ENCODE measurements at places on chromosomes 6 and 20.

DNA sequence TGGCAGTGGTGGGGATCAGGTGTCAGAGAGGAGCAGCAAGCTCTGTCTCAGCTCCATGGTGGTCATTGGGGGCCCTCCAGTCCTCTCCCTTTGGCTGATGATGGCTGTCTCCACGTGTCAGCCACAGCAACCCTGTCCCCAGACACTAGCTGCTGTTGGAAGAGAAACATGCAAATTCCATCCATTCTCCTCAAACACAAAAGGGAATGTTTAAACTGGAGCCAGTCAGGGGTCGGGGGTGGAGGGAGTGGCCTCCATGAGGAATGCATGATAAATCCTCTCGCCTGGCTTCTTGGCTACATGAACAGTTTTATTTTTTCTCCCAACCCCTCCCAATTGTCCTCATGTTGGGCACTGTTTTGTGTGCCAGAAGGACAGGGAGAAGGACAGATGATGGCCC, 86.4 kb downstream of the EDN3 start:
- DNase-seq: no peak

DNA sequence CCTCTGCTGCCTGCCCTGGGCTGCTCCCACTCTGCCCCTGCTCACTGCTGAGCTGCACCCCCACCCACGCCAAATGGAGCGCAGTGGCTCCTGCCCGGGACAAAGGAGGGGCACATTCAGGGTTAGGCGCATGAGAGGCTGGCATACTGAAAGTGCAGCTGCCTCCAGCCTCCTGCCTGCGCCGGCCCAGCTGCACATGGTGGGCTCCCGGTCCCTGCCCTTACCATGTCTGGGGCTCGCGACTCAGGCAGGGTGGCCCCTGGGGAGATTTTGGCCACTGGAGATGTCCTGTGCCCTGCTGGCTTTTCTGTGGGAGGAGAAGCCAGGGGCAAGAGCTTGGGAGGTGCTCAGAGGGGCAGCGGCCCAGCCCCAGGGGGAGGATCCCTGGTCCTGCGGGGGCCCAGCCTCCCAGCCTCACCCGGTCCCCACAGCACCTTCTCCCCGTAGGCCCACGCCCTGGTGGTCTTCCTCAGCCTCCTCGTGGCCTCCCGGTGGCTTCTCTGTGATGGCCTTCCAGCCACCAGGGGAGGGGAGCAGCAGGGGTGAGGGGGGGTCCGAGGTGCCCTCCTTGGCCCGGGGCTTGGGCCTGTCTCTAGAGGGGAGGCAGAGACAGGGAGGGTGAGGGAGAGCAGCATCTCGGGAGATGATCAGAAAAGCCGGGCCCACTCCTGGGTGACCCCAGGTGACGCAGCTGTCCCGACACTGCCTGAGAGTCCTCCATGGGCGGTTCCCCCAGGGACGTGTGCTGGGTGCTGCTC, 8.4 kb upstream of the CABLES2 start:
- no peak for DNase-seq

- DNase-seq: no peak
Observed at GRCh38 chr6:7806711-7807110, 80.8 kb downstream of the BMP6 start.

GRCh38 chr6:111624401-111625098, 18.9 kb upstream of the TRAF3IP2 start:
- DNase-seq: no peak

- no peak for DNase-seq
Observed at GRCh38 chr6:47552319-47552718, 74.7 kb downstream of the CD2AP start.

DNA sequence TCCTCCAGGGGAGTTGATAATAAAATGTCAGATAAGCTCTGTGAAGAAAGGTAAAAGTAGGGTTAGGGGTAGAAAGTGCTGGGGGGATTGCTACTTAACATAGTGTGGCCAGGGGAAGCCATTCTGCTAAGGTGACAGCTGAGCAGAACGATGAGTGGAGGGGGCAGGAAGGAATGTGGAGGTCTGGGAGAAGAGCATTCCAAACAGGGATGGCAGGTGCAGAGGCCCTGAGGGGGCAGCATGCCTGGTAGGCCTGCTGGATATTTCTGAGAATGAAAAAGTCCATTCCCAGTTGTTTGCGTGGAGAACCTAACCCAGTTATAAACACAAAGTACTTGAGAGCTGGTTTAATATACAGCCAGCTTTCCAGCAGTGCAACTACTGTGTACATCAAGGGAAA, 9.3 kb downstream of the GFRA4 start:
- DNase-seq: no peak

DNA sequence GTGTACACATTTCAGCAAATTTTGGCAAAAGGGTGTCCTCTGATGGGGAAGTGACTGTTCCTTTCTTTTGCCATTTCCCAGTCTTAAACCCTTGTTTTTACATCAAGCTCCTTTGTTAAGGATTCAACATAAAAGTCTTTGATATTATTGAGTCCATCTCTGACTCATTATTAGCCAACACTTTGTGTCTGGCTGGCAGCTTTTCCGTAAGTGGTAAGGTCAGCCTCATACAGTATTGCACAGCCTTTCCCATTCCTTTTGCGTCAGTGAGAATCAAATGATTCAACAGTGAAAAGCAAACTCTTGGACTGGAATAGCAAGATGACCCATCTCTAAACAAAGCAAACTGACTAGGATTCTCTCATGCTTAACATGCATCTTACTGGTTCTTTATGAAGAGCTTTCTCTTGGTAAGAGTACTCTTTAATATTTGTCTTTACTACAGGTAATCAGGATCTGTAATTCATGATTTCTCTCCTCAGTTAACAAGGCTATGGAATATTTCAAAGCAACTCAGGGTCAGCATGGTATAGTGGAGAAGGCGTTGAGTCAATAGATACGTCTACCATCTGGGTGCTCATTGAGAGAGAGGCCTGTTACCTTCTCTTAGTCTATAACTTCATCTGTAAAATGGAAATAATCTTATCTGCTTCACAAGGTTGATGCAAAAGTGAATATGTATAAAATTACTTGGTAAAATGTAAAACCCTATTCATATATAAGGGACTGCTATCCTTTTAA, 183.6 kb downstream of the PRL start:
- DNase-seq: no peak

DNA sequence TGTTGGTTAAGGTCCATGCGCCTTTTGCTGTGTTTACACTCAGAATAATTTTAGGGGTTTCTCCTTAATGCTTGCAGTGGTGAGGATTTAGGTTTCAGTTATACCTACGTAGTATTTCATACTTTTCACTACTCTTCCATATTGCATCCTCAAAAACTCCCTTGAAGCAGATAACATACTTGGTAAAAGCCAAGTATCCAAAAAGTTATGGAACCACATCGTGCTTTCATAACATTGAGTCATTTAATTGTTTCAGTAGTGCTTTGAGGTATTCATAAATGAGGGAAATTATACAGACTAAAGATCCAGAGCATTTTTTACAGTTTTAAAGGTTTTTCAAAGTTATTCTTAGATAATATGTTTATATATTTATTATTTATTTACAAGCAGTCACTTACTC, 4.0 kb upstream of the ATXN1 start:
- no peak for DNase-seq

DNA sequence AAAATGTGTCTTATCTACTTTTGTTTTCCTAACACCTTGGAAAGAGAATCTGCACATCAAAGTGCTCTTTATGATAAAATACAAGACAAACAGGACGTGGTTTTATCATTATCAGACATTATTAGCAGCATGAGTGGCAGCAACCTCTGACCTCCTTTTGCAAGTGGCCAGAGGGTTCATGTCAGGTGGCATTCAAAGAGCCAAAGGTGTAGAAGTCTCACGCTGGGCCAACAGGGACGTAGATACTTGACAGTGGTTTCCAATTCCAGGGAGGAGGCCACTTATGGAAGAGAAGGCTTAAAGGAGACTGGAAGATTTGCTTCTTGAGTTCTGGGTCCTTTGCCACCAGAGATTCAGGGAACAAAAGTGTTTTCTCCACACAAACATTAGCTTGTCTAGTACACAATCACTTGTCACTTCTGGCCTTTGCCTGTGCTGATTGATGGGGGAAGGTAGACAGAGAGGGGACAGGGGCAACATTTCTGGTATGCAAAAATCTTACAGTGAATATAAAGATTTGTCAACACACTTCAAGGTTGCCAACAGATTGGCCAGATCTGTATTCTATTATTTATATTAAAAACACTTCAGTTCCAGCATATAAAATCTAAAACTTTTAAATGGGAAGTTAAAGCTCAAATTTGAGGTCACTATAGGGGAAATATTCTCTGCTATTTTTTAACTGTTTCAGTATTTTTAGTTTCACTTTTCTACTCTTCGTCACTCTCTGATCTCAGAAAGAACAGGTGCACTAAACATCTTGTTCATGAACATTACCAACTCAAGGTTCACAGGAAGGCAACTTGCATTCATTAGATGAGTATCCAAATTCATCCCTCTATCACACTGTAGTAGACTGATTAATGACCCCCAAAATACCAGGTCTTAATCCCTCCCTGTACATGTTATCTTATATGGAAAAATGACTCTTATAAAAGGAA, 52.1 kb upstream of the FBXO30 start:
- no peak for DNase-seq

DNA sequence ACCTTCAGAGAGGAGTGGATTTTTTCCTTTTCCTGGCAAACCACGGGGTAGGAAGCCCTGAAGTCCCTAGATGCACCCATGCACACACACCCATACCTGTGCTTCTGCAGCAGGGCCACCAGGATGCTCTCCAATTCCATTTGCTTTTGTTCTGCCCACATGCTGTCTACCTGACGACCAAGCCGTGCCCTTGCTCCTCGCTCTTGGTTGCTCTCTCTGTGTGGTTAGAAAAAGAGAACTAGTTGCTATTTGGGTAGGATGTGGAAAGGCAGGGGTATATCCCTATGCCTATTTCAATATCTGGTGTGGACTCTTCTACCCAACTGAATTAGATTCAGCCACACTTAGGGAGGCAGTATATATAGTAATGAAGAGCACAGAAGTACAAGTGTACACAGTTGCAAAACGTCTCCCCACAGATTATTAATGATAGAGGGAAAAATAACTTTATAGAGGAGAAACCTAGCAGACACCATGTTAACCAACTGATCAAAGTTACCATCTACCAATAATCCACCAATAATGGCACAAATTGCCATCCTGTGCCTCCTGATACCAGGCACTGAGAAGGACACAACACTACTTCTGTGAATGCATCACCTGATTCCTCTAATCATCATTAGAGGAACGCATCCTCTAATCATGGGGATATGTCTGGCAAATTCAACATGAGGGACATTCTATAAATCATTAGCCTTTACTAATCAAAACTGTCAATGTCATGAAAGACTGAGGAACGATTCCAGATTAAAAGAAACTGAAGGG, 7.3 kb downstream of the GHRH start:
- DNase-seq: no peak

- no peak for DNase-seq
Observed at GRCh38 chr6:151075930-151076555, 163.7 kb upstream of the AKAP12 start.

DNA sequence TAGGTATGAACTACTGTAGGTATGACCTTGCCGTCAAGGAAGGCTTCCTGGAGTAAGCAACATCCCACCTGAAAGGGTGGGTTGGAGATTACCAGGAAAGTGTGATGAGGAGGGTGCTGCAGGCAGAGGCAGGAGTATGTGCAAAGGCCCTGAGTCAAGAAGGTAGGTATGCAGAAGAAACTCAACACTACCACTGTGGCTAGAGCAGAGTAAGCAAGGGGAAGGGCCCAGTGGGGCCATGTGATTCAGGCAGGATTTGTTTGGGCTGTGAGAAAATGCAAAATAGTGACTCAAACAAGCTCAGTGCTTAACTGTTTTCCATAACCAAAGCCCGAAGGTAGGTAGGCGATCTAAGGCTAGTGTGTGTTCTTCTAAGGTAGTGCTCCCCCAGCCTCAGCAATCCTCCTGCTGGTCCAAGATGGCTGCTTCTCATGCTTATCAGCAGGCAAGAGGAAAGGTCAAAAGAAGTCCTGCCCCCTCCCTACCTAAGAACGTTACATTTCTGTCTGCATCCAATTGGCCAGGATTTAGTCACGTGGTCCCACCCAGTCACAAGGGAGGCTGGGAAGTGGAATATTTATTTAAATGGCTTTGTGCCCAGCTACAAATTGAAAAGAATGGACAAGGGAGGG, 36.2 kb upstream of the HMGA1 start:
- DNase-seq: no peak

DNA sequence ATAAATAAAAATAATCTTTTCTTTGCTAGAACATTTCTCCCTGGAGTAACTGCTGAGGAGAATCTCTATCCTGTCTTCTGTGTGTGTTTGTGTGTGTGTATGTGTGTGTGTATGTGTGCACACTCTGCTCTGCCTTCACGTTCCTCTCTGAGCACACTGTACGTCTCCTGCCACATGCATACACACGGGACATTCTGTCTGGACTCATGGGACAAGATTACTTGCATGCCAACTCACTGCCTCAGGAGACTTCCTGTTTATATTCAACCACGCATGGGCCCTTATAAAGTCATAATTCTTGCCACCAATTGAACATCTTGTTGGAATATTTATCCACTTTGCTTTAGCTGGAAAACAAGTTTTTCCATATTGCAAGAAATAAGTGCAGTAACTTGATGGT, 930.6 kb downstream of the KIF16B start:
- DNase-seq: no peak

GRCh38 chr6:167469101-167469500, 144.2 kb downstream of the TTLL2 start:
- DNase-seq: no peak

GRCh38 chr6:163341224-163342061, 73.1 kb upstream of the QKI start:
- DNase-seq: no peak

DNA sequence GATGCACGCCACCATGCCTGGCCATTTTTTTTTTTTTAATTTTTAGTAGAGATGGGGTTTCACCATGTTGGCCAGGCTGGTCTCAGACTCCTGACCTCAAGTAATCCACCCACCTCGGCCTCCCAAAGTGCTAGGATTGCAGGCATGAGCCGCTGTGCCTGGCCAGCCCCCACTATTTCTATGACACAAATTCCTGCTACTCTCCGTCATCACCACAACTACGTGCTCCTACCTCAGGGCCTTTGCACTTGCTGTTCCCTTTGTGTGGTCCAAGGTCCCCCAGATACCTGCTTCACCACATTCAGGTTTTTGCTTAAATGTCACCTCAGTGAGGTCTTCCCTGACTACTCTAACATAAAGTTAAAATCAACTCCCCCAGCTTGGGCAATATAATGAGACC, 5.2 kb upstream of the CEBPB start:
- DNase-seq: no peak

- DNase-seq: no peak
Observed at GRCh38 chr6:166514196-166514595, 72.3 kb downstream of the RAMACL start.

GRCh38 chr6:17865798-17866725, 121.4 kb downstream of the KIF13A start:
- DNase-seq: no peak

DNA sequence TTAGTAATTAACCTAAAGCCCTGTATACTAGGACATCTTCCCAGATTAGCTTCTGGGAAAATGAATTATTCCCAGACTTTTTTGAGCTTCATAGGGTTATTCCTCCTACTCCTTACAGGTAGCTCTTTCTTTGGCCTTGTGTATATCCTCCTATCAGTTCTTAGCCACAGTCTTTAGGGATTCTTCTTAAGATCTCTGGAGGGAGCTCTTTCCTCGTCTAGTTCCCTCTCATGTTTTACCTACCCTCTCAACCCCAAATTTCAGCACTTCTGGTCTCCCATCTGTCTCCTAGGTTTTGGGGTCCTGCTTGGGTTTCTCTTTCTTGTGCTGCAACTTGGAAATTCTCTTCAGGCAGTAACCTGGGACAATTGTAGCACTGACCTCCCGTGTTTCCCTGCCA, 46.4 kb upstream of the SLC35B3 start:
- DNase-seq: no peak
